ENCODE measurements at places on chromosomes 11 and 22.
A peak's percentile ranks its signal among the peaks of the same experiment; 100 is the strongest.

DNA sequence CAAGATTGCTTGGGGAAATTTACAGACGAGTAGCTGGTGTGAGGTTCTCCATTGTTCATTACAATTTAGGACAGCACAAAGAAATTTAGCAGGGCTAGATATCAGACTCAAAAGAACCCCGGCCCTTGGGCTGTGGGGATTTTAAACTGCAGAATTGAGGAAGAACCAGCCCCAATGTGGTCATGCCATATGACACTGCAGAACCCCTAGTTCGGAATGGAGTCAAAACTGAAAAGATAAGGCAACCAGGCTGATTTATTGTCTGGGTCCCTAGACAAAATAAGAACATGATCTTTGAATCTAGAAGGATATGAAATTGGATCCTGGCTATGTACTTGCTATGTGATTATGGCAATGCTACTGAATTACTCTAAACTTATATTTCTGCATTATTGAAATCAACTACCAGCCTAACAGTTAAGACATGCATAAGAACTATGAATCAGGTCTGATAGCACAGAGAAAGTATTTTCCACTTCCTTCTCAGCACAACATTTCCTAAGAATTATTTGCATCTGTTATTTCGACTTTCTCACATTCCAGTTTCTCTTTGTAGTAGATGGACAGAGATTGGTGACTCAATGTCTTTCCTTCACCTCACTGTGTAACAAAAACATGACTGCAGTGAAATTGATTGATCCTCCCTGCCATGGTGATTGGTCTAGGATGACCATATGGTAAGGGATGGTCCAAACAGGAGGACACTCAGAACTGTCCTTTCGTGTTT, 13.2 kb downstream of the MMP3 start:
- no peak for DNase-seq

DNA sequence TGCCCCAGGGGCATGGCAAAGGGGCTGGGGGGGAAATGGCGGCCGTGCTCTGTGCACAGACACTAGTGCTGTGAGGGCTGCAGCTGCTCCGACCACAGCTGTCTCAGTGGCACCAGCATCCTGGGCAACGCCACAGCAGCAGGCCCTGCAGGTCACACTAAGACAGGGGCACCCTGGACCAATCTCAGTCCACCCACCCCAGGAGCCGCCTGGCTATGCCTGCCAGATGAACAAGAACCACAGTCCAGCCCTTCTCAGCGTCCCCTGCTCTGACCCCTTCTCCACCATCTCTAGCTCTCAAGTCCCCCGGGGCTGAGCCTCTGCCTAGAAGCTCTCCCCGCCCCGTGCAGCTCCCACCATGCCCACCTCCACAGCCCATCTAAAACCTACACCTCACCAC, 16.5 kb downstream of the TUBGCP6 start:
- no peak for DNase-seq

- no peak for DNase-seq
Observed at GRCh38 chr11:81421251-81421860, 1312.3 kb downstream of the FAM181B start.

GRCh38 chr22:19240813-19241592, 50.5 kb downstream of the CLTCL1 start:
- no peak for DNase-seq

DNA sequence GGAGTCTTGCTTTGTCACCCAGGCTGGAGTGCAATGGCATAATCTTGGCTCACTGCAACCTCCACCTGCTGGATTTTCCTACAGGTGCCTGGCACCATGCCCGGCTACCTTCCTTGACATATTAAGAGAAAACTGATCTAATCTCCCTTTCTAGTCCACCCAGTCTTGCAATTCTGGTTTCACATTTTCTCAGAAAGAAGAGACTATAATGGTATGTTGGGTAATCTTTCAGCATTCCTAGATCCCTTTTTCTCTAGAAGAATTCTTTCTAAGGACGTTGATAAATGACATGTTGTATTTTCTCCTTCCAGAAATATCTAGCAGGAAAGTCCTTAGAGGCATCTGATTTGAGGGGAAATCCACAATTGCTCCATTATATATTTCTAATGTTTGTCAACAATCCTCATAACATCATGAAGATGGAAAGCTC, 10.4 kb upstream of the HSPA8 start:
- DNase-seq: no peak

DNA sequence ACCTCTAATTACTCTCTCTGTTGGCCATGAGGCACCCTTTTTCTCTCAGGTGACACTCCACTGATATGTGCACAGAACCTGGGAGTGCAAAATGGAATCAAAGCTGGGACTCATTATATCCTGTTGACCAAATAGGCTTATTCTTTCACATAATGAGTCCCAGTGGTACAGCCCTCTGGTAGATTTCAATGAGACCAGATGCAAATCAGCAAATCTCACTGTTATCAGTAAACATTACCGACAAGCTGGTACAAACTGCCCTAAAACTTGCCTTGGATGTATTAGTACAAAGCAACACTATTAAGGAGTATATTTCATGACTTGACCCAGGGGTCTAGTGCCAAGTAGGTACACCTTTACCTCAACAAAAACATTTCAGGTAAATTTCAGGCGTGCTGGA, 128.3 kb downstream of the DDX10 start:
- DNase-seq: no peak

GRCh38 chr22:38244106-38244505, 28.7 kb downstream of the TMEM184B start:
- no peak for DNase-seq

DNA sequence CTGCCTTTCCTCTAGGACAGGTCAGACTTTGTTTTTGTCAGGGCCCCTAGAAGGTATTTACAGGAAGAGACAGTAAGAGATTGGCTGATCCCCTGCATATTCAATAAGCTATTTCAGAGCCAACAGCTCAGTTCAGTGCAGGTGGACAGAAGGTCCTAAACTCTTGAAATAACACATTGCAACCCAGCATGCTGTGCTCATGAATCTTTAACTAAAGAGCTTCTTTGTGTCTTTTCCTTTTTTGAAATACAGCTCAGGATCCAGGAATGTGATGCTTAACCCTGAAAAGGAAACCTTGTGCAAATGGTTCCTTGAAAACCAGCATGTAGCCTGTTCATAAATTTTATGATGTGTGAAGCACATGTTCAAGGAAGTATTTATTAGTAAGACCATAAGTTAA, 43.9 kb downstream of the BBOX1 start:
- peak; percentile 71 for DNase-seq

DNA sequence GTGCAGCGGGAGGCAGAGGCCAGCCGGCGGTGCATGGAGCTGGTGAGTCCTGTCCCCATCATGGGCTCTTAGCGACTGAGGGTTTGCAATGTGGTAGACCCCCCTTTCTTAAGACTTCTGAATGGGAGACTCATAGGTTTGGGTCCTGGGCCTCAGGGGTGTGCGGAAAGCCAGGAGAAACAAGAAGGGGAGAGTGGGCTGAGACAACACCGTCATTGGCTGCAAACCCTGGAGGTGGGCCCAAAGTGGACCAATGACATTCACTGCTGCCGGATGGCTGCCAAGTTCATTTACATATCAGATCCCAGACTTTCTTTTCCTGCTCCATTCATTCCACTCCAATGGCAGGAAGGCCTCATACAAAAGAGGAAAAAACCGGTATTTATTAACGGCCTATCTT, 213.3 kb downstream of the MYO18B start:
- no peak for DNase-seq

DNA sequence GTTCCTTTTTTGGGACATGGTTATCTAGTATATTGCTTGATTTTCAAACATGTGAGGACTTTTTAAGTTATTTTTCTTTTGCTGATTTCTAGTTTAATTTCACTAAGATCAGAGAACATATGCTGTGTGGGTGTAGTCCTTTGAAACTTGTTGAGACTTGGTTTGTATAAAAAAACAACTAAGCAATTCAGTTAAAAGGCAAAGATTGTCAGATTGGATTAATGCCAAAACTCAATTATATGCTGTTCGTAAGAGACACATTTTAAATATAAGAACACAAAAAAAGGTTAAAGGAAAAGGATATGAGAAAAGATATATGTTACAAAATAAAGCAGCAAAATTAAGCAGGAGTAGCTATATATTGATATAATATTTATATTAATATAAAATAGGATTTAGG, 17.8 kb upstream of the RRM1 start:
- no peak for DNase-seq

DNA sequence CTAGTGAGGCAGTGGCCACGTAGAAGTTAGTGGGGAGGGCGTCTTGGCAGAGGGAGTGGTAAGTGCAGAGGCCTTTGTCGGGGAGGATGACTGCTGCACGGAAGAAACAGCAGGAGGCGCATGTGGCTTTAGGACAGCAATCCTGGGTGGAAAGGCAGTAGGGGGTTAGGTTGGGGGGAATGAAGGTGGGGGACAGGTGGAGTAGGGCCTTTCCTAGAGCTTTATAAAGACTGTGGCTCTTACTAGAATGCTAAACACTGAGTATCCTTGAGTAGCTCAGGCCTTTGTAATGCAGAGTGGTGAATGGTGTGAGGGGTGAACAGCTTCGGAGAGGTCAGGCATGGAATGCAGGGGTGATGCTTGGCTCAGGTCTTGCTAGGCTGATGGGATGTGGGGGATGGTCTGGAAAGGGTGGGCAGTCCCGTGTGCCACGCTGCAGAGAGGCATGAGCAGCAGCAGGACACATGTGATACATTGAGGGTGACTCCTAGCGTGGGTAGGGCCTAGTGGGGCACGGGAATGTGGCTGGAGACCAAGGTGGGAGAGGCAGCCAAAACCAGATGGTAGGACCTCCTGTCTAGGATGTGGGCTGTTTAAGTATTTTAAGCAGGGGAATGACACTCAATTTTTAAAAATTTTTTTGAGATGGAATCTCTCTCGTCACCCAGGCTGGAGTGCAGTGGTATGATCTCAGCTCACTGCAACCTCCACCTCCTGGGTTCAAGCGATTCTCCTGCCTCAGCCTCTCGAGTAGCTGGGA, 19.2 kb downstream of the AP2A2 start:
- no peak for DNase-seq

DNA sequence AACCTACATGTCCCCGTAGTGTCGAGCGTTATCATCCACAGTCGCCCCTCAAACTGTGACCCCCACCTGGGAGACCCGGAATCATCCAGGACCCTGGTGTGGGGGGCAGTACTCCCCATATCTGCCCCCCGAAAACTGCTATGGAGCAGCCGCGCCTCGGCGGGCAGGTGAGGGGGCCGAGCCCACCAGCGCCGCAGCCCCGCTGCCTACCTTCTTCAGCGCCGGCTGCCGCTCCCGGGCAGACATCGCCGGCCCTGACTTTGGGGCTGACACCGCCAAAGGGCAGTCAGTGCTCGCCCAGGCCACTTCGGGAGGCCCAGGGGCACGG, 825 bp downstream of the ARHGAP20 start:
- no peak for DNase-seq

GRCh38 chr22:27318516-27318915, 483.0 kb downstream of the MN1 start:
- peak; percentile 94 for DNase-seq

DNA sequence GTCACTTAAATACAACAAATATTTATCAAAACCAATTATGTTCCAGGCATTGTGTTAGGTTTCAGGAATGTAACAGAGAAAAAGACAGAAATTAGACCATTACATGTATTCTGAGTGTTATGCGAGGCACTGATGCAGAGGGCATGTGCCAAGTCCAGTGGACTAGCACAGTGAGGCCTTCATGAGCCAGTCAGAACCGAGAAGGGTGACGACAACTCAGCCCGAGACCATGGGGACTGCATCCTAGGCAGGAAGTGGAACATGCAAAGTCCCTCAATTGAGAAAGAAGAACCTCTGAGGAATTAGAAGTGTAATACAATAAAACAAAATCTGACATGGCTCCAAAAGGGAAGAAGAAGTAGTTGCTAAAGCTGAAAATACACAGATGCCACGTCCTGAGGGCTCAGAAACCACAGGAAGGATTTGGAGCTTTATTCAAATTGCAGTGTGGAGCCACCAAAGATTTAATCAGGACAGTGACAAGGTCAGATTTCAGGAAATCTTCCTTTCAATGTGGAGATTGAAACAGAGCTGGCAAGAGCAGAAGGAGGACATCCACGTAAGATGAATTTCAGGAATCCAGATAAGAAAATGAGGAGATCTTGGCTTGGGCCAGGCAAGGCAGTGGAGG, 529.6 kb downstream of the NTM start:
- DNase-seq: no peak

DNA sequence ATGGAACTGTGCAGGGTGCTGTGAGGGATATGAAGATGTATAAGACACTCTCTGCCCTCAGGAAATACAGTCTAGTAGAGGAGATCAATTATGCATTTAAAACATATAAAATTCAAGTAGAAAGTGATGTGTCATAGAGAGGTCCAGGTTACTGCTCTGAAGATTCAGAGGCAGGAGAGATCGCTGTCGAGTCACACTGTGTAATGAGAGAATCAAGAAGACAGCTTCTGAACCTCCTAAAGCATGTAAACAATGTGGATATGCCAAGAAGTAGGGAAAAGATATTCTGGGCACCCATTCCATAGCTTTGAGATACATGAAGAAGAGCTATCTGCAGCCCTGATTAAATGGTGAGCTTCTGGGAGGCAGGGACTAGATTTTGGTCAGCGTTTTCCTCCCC, 16.7 kb downstream of the SSH3 start:
- no peak for DNase-seq

DNA sequence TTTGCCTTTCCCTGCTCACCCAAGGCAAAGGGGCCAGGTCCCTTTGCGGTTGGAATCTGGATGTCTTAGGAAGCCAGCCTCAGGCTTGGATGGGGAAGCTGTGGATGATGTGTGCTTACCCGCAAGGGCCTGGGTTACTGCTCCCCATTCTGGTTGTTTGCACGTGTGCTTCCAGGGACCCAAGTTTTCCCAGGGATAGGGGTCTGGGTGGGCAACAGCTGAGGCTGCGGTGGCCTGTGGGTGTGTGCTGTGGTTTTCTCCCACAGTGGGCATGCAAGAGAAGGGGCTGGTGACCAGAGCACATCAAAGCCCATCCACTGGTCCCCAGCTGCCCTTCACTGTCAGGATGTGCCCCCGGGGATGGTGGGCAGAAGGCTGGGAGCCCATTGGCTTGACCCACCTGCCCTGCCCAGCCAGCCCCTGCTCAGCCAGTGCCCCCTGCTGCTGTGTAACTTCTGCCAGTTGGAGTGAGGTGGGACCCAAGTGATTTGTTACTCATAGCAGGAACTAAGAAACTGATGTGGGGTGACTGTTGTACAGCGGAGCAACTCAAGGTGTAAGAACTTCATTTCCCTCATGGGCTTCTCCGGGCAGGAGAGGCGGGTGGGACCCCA, 3.3 kb downstream of the CAPN5 start:
- DNase-seq: no peak

GRCh38 chr11:79902493-79902892, 461.7 kb upstream of the TENM4 start:
- DNase-seq: peak; percentile 12

GRCh38 chr11:581342-581741, 5.1 kb downstream of the PHRF1 start:
- no peak for DNase-seq

- DNase-seq: no peak
Observed at GRCh38 chr11:43943372-43943930, 1.0 kb downstream of the C11orf96 start.
